ENCODE measurements at places on chromosomes 11 and 22.

DNA sequence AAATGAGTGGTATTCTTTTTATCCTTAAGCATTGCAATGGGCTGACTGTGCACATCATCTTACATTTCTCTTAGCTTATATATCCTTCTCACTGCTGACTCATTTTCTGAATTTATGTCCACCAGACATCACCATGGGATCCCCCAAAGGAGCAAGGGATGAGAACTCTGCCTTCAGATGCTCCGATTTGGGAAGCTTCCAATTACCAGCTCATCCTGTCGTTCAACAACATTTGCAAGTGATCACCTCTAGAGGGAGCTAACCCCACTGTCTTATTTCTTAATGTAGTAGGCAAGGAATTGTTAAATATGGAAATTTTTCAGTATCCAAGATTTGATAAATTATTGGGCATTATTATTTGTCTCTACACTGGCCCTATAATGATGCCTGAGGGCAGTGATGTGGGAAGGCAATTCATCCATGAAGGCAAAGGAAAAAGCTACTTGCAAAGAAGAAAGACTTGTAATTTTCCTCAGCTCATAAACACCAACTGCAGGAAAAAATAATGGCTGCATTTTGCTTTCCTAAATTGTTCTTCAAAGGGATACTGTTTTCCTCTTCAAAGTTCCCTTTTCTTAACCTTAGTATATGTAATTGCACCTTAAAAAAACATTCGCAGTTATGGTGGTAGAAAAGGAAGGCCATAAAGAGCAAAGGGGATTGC, 102.4 kb upstream of the FSHB start:
- DNase-seq: no peak

GRCh38 chr22:39184586-39185577, 32.4 kb upstream of the CBX7 start:
- DNase-seq: no peak

- DNase-seq: no peak
Observed at GRCh38 chr11:23010790-23011335, 150.6 kb upstream of the CCDC179 start.

- DNase-seq: peak; percentile 39
Observed at GRCh38 chr11:5004424-5005274, 10.0 kb downstream of the OR51L1 start.

DNA sequence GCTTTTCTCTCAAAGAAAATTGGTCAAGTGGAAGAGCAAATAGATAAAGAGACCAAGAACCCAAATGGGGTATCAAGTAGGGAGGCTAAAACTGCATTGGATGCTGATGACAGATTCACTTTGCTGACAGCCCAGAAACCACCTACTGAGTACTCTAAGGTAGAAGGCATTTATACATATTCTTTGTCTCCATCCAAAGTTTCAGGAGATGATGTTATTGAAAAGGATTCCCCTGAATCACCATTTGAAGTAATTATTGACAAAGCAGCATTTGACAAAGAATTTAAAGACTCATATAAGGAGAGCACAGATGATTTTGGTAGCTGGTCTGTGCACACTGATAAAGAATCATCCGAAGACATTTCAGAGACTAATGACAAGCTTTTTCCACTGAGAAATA, 37.7 kb downstream of the RTN3 start:
- no peak for DNase-seq

DNA sequence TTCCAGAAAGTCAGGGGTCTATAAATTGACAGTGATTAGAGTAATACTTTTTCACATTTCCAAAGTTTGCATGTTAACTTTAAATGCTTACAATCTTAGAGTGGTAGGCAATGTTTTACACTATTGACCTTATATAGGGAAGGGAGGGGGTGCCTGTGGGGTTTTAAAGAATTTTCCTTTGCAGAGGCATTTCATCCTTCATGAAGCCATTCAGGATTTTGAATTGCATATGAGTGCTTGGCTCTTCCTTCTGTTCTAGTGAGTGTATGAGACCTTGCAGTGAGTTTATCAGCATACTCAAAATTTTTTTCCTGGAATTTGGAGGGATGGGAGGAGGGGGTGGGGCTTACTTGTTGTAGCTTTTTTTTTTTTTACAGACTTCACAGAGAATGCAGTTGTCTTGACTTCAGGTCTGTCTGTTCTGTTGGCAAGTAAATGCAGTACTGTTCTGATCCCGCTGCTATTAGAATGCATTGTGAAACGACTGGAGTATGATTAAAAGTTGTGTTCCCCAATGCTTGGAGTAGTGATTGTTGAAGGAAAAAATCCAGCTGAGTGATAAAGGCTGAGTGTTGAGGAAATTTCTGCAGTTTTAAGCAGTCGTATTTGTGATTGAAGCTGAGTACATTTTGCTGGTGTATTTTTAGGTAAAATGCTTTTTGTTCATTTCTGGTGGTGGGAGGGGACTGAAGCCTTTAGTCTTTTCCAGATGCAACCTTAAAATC, 5.3 kb downstream of the MALAT1 start:
- no peak for DNase-seq

- DNase-seq: no peak
Observed at GRCh38 chr11:121670805-121671282, 218.1 kb upstream of the SORL1-AS1 start.

GRCh38 chr22:23250785-23251363, 70.6 kb downstream of the BCR start:
- DNase-seq: no peak

- DNase-seq: no peak
Observed at GRCh38 chr11:2951231-2952110, 22.3 kb upstream of the PHLDA2 start.

DNA sequence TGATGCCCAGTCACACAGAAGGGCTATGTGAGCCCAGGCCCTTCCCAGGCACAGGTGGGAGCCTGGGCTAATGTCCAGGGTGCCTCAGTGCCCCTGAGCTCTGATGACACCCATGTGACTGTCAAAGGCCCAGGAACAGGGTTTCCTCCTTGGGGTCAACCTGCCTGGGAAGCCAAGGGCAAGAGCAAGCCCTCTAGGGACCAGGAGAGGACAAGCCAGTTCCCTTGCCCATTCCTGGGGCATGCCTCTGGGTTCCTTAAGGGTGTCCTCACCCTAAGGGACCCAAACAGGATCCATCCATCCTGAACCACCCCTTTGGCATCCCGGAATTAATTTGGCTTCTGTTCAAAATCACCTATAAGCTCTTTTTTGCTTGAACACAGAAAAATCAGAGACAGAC, 39.0 kb downstream of the PISD start:
- no peak for DNase-seq

DNA sequence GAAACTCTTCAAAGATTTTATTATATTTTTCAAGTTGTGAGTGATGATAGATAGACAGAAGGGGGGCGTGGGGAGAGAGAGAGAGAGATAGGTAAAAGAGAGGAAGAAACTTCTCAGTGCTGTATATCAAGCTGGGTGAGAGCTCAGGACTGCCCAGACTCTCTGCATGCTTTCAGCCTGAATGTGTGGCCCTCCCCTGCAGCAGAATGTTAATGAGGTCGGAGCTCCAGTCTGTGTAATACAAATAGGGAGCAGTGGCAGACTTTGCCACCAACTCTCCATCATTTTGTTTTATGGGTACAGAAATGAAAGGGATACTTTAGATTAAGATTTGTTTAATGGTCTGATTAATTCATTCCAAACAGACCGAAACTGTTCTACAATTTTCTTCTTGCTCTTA, 752.8 kb downstream of the OPCML start:
- no peak for DNase-seq

GRCh38 chr22:48635031-48635430, 1192.6 kb downstream of the BRD1 start:
- no peak for DNase-seq

- no peak for DNase-seq
Observed at GRCh38 chr22:38051261-38051660, 5.9 kb upstream of the PICK1 start.

- no peak for DNase-seq
Observed at GRCh38 chr11:65569164-65569972, 909 bp upstream of the ZNRD2 start.

GRCh38 chr22:35864545-35865165, 147.0 kb downstream of the APOL5 start:
- DNase-seq: no peak

DNA sequence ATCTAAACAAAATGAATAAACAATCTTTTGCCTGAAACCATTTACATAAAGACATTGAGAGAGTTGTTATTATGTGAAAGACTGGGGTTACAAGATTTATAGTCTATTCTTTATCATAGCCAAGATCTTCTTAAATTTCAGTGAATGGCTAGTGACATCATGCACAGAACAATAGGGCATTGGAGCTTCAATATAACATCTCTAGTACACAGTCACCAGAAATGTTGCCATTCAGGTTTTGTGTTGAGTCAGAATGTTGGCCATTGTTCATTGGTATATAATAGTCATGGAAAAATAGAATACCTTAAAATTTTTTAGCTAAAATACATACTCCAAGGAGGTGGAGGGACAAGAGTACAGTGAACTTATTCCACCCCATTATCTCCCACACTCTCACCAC, 44.3 kb downstream of the SLC5A12 start:
- DNase-seq: no peak

- no peak for DNase-seq
Observed at GRCh38 chr11:36354221-36355003, 58.3 kb downstream of the PRR5L start.

GRCh38 chr11:43694477-43694876, 13.9 kb downstream of the HSD17B12 start:
- DNase-seq: no peak

DNA sequence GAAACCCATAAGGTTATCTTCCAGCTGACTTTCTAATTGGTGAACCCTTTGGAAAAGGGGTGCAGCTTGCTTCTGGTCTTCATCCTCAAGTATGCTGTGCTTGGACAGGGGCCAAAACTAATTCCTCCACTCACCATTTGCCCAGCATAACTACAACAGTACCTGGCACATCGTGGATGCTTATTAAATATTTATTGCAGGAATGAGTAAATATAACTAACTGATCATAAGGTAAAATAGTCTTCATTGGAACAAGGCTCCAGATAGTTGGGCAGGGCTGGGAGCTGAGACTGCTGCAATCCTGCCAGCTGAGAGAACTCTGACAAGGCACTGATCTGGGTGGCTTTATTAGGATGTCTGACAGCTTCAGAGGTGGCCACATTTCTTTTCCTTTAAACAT, 2.4 kb upstream of the SIDT2 start:
- no peak for DNase-seq

GRCh38 chr11:110830747-110831146, 118.5 kb upstream of the ARHGAP20 start:
- no peak for DNase-seq

- peak; percentile 63 for DNase-seq
Observed at GRCh38 chr11:534396-535209, 773 bp downstream of the HRAS start.

DNA sequence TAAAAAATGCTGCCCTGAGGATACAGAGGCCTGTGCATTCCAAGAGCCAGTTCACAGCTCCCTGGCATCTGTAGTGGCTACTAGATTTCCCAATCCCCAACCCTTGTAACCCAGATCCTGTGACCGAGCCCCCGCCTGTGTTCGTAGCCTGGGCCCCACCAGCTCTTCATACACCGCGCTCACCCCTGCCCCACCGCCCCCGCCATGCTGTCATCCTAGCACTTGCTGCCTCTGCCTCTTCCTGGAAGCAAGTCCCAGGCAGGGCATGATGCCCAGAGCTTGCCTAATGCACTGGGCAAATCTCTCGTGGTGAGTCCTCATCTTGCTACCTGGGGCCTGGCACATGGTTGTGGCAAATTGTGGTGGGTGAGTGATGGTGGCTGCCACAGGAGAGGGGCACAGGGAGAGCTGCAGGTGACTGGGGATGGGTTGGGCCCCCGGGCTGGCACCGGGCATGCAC, 7.1 kb downstream of the MGAT3 start:
- no peak for DNase-seq

DNA sequence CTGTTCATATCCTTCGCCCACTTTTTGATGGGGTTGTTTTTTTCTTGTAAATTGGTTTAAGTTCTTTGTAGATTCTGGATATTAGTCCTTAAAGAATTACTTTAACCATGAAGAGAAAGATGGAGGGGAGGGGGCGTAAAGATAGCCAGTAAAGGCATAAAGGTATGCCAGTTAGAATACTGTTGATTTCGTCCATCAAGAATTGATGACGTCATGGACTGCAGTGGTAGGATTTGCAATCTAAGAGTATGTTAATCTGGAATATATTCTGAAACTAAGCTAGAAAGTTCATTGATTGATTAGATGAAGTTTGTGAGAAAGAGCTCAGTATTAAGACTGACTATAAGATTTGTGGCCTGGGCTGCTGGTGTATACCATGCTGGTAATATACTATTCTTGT, 856.1 kb downstream of the NTM start:
- DNase-seq: no peak

- DNase-seq: no peak
Observed at GRCh38 chr11:74306435-74307175, 4.8 kb downstream of the P4HA3 start.

DNA sequence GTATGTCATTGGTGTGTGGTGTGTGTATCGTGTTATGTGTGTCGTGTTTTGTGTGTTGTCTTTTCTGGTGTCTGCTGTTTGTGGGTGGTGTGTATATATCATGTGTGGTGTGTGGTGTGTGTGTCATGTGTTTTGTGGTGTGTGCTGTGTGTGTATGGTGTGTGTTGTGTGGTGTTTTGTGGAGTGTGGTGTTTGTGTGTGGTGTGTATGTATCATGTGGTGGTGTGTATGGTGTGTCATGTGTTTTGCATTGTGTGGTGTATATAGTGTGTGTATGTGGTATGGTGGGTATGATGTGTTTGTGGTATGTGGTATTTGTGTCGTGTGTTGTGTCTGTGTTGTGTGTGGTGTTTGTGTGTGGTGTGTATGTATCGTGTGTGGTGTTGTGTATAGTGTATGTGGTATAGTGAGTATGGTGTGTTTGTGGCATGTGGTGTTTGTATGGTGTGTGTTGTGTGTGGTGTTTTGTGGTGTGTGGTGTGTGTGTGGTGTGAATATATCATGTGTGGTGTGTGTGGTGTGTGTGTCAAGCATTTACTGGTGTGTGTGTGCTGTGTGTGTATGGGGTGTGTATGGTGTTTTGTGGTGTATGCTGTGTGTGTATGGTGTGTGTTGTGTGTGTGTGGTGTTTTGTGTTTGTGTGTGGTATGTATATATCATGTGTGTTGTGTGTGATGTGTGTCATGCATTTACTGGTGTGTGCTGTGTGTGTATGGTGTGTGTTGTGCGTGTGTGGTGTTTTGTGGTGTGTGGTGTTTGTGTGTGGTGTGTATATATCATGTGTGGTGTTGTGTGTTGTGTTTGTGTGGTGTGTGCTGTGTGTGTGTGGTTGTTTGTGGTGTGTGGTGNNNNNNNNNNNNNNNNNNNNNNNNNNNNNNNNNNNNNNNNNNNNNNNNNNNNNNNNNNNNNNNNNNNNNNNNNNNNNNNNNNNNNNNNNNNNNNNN, 12.7 kb downstream of the PIM3 start:
- DNase-seq: peak; percentile 21

- no peak for DNase-seq
Observed at GRCh38 chr11:17001806-17002205, 12.4 kb downstream of the PLEKHA7 start.
